ENCODE measurements at places on chromosomes 1 and 21. TPM values are rescaled to one million over a fixed set of nuclear protein-coding genes. Genes with fewer than 3 reads are reported as not detected.
A peak's percentile ranks its signal among the peaks of the same experiment; 100 is the strongest.

The B3GALT2 gene
- 12.7 TPM for polyA plus RNA-seq

- no peak for DNase-seq
Observed at GRCh38 chr1:87058343-87058649, 143.9 kb downstream of the HS2ST1 start.

GRCh38 chr1:107220036-107220435 is 79.2 kb downstream of the NTNG1 start:
- DNase-seq = no peak

DNA sequence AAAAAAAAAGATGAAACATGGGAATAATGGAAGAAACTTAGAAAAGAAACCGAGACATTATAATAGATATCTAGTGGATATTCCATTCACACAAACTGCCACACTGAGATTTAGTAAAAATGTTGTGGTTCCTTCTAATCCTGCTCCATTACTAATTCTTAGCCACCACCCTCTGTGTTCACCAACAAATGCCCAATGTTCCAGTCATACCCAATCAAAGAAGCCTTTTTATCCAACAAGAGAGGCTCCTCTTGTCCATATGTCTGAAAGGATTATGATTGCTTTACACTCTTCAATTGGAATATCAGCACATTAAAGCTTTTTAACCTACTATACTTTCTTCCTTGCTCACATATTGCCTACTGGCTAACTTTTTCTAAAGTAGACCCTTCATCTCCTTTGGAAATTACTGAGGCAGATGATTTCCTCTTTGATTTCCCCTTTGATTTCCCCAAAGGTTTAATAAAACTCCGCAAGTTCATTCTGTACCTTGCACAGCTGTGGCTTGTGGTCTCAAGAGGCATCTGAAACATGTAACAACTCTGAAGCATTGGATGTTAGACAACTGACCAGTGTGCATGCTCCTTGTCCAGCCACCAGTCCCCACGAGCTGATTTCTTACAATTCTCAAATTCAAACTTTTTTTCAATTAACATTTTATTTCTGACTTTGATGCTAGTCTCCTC is 305.6 kb upstream of the LYPLAL1 start:
- DNase-seq = no peak

DNA sequence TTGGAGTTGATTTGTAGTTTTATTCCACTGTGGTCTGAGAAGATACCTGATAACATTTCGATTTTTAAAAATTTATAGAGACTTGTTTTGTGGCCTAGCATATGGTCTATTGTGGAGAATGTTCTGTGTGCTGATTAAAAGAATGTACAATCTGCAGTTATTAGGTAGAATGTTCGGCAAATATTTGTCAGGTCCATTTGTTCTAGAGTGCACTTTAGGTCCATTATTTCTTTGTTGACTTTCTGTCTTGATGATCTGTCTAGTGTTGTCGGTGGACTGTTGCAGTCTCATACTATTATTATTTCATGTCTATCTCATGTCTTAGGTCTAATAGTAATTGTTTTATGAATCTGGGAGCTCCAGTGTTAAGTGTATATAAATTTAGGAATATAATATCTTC is 116.8 kb downstream of the NME7 start:
- DNase-seq = no peak

- DNase-seq = no peak
Observed at GRCh38 chr21:45279446-45280177, 8.1 kb downstream of the POFUT2 start.

GRCh38 chr1:156160743-156161171 is 7.4 kb downstream of the SEMA4A start:
- peak; percentile 96 for DNase-seq

Measured in muscle of back (tissue), 13 donors.